ENCODE measurements at places on chromosomes 7 and 10.

DNA sequence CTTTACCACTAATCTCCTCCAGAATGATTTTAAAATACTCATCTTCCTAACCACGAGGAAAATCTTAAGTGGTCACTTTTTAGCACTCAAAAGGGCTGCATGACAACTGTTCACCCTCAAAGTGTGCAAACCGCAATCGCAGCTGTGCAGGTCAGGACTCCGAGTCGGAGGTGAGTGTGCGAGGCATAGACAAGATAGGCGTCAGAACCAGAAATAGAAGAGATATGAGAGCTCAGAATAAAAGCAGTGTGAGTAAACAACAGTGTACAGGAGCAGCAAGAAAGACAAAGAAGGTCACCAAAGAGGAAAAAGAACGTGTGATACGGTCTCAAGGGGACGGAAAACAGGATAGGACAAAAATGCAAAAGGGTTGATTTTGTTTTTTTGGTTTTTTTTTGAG is 17.5 kb upstream of the ENO4 start:
- DNase-seq, result no peak

DNA sequence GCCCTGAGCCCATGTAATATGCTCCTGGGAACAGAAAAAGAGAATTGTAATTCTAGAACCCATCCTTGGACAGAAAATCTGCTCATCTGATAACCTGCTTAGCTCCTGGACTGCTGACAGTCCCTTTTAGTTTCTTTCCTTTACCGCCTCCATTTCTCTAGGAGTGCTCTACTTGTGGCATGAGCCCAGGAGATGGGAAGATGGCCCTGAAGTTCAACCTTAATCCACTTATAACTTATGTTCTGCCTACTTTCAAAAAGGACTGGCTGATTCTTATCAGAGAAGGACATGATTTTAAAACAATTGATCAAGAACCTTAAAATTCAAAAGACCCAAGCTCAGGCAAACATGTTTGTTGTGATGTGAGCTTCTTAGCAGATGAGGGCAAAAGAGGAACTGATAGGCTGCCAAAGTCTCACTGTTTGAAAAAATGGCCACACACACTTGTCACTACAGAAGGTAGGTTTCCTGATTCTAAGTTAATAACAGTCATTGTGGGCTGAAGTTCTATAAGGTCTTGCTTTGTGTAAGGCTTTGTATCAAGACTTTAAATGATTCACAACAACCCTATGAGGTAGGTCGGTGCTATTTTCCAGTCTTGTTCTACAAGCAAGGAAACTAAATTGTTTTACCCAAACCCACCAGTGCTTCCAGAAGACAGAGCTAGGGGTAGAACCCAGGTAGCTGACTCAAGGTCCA is 94.3 kb upstream of the AFAP1L2 start:
- no peak for DNase-seq

DNA sequence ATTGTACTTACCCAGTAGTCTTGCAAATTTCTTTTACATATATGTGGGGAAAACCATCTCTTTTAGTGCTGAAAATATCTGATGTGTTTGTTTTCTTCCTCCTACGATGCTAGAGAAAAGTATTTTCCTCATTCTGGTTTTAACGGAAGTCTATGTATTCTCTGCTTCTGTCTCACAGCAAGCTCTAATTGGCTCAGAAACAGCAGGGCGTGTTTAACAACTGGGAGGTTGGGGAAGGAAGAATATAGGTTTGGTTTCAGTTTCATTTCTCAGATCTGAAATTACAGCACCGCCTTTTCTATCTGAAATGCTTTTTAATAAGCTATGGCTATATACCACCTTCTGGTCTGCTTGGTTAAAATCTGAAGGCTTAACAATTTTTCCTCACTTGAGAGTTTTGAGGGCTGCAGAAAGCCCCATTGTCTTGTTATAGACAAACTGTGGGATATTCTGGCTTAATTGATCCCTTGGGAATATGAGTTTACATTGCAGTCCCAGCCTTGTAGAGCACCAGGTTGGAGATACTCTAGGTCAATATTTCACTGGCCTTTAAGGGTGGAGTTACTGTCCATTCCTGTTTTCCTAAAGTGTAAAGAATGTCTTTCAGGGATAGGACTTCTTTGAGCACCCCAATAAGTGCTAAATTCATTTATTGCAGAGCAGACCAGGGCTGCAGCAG is at the start of gene SAMD9:
TSS of gene SAMD9 (minus strand) at position 128 of the 679 bp plus-strand sequence. CDS start 11,882 bp downstream, outside the sequence.
- peak; percentile 70 for DNase-seq

DNA sequence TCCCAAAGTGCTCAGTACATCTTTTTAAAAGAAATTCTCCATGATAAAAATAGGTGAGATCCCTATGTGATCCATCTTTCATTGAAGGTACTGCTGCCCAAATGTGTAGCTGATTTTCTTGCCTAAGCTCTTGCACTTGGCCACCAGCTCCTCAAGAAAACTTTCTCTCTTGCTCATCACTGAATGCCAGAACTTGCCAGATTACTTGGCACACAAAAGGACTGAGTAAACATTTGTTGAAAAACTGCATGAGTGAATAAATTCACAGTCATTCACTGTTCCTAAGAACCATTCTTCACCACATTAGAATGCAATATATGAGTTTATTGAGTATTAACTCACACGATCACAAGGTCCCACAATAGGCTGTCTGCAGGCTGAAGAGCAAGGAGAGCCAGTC is 99.9 kb downstream of the TRIL start:
- DNase-seq, result no peak

DNA sequence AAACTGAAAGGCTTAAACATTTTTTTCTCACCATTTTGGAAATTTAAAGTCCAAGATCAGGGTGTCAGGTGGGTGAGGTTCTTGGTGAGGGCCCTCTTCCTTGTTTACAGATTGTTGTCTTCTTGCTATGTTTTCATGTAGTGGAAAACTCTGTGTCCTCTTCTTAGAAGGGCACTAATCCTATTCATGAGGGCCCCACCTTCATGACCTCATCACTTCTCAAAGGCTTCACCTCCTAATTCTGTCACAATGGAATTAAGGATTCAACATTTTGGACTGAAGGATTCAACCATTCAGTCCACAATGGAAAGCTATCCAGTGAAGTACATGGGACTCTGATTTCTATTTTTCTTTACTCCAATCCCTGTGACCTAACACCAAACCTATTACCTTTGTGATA is 27.3 kb downstream of the MACC1 start:
- no peak for DNase-seq

- DNase-seq, result no peak
These were observed 105.8 kb downstream of the USP6NL start for GRCh38 chr10:11505639-11506038.

Data from Calu3 (cell line).